ENCODE measurements at places on chromosomes 3 and 15.

DNA sequence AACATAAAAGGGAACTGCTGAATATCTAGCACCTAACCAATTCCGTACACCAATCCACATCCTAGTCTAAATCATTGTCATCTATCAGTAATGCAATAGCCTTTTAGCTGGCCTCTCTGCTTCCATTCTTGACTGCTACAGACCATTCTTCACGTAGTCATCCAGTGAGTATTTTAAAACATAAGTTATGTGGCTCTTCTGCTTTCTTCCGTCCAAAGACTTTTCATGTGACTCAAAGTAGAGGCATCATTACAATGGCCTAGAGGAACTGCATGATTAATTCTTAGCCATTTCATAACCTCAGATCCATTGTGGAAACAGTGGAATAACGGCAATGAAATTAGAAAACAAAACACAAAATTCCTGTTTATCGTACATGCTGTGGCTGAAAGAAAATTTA, 88.9 kb upstream of the CBLB start:
- no peak for DNase-seq

DNA sequence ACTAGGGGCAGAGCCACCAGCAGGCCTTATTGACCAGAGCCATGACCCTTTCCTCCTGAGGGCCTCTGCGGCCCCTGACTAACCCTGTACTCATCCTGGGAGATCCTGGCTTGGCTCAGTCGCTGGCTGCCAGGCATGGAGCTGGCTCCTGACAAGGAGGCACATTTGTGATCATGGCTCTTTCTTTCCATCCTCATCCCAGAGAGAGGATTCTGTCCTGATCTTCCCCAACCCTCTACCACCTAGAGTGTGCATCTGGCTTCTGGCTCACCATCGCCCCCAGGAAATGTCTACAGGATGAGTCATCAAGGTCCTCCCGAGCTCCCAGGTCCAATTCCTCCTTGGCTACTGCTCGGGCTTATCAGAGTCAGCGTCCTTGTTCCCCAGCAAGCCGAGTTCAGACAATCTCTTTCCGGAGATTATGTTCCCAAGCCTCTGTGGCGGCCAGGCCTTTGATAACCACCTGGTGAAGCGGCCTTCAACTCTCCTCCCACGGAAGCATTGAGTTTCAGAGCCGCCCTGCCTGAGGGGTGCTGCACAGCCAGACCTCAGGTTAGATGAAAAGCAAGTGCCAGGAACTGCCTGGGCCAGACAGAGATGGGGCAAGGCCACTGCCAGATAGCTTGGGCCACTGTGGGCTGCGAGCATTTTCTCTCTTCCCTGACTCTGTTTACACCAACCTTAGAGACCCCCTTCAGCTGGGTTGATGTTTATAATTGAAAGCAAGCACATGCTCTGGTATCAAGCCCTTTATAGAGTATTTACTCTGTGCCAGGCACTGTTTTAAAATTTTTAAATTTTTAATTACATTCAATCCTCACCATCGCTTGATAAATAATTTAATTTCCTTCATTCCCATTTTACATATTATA, 44.3 kb upstream of the MRPS22 start:
- DNase-seq = peak; percentile 84

- no peak for DNase-seq
These were observed 37.7 kb upstream of the TMEM45A start for GRCh38 chr3:100454677-100455076.

GRCh38 chr15:87570206-87570605, 686.3 kb downstream of the NTRK3 start:
- DNase-seq = no peak

DNA sequence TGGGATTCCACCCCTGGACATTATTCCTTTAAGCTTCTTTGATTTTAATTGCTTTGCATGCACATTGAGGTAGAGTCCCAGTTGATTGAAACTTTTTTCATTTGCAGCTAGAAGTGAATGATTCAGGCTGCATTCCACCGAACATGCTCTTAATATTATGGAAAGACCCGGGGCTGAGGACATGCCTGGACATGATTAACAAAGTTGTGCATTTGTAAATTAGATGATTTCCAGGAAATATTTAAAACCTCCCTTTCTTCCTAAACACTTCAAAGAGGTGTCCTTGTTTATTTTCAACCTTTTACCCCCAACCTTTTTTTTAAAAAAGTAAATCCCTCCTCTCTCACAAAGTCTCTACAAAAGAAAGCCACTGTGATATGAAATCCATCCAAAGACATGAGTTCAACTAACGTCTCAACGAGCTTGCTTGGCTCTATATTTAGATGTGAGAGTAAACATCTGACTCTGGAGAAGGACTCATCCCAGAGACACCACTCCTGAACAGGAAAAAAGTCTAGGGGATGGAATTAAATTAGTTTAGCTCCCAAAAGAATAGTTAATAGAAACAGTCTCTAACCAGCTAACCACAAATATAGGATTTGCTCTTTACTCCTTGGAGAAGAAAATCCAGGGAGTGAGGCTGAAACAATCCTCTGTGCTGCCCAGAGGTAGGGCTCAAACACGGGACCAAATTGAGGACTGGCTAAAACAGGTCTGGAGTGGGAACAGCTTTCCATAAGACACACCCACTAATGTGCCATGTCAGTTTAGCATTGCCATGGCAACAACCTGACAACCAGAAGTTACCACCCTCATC, 83.1 kb downstream of the XXYLT1 start:
- no peak for DNase-seq

GRCh38 chr3:11549580-11550140, 94.1 kb downstream of the VGLL4 start:
- no peak for DNase-seq

- DNase-seq = no peak
These were observed 257.1 kb upstream of the ROPN1 start for GRCh38 chr3:124249038-124249437.

DNA sequence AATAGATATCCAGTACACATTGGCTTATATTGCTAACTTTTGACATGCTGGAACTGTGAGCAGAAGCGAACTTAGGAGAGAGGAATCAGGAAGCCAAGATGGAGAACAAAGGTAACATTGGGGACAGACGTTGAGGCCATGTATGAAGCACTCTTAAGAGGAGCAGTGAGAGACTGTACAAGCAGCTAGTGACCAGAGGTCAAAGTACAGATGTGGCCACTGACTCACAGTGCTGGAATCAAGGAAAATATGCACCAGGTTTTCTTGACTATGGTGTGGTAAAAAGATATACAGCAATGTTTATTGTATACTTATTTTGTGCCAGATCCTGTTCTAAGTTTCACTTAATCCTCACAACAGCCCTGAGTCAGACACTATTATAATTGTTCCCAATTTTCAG, 2.0 kb upstream of the IL20RB start:
- peak; percentile 57 for DNase-seq

DNA sequence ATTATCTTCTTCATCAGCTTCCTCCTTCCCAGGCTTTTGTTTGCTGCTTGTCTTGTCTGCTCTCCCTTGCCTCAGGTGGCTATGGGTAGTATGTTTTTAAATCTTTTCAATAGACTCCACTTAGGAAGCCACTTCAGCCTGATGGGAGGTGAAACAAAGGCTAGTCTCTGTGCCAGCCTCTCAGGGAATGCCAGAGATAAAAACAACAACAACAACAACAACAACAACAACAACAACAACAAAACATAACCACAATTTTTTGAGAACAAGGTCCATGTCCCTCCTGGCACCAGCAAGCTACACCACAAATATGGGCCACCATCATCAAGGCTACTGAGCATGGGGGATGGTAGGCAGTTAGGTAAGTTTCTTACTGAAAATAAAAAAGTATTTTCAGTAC, 64.8 kb upstream of the UBP1 start:
- DNase-seq = no peak

DNA sequence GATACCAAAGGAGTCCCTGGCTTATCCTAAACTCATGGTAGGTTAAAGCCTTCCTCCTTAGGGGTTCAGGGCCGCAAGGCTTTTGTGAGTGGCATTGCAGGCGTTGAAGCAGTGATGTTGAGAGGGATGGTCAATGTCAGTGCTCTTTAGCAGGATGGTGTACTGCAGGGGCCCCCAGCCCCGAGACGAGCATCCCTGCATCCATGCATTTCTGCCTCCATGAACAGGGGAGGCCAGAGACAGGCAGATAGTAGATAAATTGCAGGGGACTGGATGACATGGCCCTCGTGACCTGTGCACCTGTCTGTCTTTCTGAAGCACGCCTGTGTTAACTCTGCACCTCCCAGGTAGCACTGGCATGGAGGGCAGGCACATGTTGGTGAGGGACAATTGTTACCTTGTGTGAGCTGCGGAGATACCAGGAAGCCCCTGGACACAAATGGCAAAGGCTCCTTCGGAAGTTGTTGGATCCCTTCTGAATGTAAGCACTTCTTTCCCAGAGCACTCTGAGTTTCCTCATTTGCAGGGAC, 133.5 kb downstream of the SNRPN start:
- DNase-seq = no peak

DNA sequence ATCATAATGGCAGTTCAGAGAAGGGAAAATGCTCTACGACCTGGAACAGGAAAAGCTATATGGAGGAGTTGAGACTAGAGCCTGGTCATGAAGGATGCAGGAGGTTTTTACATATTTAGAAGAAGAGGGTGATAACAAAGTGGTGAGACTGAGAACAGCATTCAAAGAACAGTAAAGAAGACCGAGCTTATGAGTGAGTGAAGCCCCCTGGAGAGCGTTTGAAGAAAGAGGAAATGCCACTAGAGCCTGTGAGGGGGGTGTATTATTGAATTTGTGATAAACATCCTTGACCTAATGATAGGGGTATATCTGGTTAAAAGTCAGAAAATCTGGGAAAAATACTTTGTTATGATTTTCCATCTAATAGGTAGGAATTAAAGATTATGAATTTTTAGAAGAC, 4.2 kb downstream of the PARP9 start:
- no peak for DNase-seq

- DNase-seq = no peak
These were observed 305.5 kb downstream of the GRM7 start for GRCh38 chr3:7166460-7166859.

DNA sequence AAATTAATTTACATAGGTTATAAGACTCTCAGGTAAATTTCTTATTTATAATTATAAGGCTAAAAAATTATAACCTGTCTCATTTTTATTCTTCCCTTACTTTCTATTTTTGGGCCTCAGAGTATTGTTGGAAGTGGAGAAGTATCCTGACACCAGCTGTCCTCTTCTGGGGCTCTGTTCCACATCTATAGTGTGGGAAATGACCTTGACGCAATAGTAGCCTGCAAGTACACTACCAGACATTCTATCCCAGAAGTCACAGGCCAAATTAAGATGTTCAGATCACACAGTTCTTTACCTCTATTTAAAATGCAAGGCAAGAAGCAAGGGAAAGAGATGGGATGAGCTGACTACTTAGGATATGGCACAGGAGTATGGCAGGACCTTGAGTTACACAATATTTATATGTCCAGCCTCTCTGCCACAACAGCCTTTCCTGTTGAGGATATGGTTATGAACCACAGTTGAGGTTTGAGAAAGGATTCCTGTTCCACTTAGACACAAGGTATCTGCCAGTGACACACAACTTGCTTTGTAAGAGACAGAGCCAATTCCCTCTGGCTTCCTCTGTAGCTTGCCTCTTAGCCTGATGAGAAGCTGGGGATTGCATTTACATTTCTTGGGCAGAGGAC, 158.0 kb upstream of the IL12A start:
- DNase-seq = no peak

GRCh38 chr3:54004335-54004734, 112.7 kb upstream of the SELENOK start:
- no peak for DNase-seq

GRCh38 chr15:93823971-93824913, 407.1 kb upstream of the MCTP2 start:
- no peak for DNase-seq

DNA sequence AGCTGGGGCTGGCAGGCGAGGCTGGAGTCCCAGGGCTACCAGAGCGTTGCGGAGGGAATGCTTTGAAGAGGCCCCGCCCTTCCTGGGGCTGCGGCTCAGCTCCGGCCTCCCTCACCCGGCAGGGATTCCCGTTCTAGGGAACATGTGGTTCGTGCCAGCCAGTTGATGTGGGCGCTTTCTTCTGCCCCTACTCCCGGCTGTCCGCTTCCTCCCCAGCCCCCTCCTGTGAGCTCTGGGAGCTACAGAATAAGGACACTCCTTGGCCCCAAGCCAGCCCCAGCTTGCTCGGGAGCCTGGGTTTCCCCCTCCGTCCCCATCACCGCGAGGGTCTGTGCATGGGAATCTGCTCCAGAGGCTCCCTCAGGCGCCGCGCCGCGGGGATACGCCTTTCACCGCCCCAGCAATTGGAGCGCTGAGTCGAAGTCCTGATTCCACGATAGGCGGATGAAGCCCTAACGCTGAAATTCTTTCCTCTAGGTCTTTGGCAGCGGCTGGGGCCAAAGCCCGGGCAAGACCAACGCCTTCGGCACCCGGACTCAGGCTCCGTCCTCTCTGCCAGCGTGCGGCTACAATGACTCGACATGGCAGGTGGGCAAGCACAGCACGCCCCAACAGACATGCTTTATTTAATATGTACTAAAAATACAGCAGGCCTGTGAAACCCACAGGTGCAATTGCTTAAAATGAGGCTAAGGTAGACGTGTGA, 69.5 kb downstream of the KLF15 start:
- no peak for DNase-seq

Measured in PC-9 (cell line).